Heart right ventricle (tissue), 16 donors: ENCODE measurements at places on chromosomes 1 and 21. TPM values are rescaled to one million over a fixed set of nuclear protein-coding genes. Genes with fewer than 3 reads are reported as not detected.

- DNase-seq, result no peak
Observed at GRCh38 chr1:30789388-30790255, 32.0 kb upstream of the LAPTM5 start.

DNA sequence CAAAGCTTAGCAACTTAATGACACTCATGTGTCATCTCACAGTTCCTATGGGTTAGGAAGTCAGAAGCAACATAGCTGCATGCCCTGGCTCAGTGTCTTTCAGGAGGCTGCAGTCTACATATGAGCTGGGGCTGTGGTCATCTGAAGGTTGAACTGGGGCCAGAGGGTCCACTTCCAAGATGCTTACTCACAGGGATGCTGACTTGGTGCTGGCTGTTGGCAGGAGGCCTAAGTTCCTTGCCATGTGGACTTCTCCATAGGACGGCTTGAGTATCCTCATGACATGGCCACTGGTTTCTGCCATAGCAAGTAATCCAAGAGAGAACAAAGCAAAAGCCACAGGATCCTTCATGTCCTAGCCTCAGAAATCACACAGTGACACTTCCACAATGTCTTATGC is 12.1 kb upstream of the FAM43B start:
- no peak for DNase-seq

DNA sequence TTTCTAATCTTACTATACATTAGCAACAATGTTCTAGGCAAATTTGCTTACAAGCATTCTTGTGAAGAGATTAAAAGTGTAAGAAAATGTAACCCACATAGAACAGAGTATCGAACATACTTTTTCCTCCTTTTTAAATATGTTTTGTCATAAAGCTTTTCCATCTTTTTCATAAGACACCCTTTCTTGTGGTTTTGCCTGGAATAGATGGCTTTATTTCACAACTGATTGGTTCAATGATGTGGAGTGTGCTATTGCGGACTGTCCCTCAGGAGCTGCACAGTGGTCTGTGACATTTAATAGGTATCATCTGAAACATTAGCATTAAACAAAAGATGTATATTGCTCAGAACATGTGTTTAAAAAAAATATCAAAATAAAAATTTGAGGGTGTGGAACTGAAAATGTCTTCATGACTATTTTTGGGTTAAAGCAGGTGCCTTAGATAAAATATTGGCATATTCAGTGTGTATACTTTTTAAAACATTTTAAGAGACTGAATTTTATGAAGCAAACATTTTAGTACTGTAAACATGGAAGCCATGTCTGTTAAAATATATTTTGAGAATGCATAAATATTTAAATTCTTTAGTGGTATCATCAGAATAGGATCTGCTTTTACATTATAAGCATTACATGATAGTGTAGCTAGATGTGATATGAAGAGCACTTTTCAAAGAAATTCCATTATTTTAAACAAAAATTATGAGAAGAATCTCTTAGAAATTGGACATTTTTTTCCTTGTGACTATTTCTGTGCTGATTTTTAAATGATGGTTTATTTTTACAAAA is 48.3 kb upstream of the C1orf146 start:
- no peak for DNase-seq

DNA sequence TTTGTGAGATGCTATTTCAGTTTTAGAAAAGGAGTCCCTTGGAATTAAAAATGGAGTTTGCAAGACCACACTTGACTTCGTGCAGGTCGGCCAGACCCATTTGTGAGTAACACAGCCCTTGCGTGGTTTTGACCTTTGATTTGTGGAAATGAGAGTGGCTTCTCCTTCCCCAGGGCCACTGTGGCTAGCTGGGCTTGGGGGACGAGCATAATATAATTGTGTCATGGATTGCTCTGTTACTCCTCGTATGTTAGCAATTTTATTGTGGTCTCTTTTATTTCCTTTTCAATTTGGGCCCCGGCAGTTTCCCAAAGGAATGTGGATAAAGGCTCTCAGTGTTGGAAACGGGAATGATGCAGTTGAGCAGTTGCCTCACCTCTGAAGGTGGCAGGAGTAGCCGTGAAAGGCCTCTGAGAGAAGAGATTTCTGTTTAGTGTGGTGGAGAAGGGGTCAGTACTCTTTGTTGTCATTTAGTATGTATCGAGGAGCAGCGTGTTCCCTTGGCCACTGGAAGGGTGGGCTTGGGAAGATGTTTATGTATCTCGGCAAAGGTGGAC is 194.6 kb downstream of the PBX1 start:
- no peak for DNase-seq

DNA sequence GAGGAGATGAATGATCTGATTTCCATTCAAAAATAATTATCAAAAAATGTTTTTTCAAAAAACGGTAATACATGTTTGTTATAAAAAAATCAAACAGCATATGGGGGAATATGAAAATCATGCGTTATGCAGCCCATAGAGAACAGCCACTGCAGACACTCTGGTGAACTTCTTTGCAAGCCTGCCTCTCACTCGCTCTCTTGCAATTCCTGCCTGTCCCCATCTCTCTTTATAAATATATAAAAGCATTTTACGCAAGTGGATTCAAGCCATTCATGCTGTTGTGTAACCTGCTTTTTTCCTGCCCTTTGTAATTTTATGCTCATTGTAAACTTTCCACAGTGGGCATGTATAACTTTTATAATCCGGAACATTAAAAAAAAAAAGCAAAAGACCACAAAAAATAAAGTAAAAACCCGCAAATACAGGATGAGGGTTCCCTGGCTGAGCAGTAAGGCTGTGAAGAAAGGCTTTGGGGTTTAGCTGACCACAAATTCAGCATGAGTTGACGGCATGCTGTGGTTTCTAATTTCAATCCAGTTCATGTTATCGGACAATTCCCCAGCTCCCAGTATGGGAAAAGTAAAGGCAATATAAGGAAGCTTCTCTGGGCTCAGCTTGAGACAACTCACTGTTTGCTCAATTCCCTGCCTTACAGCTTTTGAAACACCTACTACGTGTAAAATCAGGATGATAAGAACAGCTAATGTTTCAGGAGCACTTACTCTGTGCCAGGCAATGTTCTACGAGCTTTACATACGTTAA is 52.8 kb upstream of the ZBTB40 start:
- no peak for DNase-seq

GRCh38 chr1:243260221-243260880 is 4.5 kb downstream of the SDCCAG8 start:
- no peak for DNase-seq

DNA sequence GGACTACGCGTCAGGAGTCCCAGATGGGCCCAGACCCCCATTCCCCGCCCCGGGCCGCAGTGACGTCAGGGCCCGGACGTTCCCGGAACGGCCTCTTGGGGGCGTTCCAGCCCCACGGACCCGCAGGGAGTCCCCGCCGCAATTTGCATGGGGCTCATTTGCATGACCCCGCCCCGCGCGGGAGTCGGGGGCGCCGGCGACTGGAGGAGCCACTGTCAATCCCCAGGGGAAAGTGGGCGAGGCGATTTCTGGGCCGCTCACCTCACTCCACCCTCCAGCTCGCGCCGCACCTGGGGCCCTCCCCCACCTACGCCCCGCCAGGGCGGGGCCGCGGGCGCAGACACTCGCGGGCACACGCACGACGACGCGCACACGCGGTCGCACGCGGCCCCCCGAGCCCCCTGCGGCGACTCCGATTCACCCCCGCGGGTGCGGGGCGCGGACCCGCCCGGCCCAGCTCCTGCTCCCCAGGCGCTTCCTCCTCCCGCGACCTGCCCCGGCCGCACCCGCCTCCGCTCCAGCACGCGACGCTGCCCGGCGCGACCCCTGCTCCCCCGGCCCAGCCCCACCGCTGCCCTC is 13.2 kb downstream of the AGRN start:
- DNase-seq, result peak; percentile 76

DNA sequence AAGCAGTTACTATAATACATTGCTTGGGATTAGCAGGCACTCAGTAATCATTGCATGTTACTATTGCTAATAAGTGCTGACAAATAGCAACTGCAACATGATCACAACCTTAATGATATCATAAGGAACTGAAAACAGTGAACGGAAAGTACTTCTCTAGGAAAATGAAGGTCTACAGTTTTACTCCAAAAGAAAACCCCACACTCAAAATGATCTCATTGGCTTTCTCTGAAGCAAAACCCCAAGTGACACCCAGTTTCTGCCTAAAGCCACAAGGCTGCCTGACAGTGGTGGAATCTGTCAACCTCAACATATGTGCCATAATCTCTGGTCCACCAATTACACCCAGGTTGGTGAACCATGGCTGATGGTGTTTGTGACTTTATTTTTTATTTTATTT is 137.6 kb downstream of the PTGER3 start:
- DNase-seq, result no peak

DNA sequence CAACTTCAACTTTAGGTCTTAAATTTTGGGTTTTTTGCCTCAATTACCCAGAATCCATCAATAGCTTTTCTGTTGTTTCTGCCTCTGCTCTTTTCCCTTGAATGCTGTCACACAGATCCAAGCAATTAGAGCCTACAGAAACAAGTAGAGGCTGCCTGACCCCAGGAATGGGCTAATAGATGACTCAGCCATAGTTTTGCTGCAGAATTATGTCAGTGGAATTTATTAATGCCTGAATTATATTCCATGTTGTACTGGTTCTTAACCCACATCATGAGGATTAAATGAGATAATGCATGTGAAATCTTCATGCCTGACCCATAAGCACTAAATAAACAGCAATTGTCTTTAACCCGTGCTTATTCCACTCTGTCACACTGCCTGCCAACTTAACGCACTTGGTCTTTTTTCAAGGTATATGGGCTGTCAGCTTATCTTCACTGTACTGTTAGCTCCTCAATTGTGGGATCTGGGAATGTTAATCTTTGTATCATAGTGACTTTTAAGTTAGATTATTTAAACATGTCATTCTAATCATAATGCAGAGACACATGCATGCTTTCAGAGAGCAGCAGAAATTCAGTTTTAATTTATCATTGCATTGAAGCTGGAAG is 213.3 kb downstream of the ROR1 start:
- no peak for DNase-seq

- DNase-seq, result no peak
Observed at GRCh38 chr21:33264561-33264960, 1.6 kb upstream of the IL10RB start.

GRCh38 chr1:19860418-19860817 is 21.8 kb upstream of the OTUD3 start:
- DNase-seq, result no peak

- no peak for DNase-seq
Observed at GRCh38 chr1:78447086-78447485, 43.7 kb upstream of the PTGFR start.

DNA sequence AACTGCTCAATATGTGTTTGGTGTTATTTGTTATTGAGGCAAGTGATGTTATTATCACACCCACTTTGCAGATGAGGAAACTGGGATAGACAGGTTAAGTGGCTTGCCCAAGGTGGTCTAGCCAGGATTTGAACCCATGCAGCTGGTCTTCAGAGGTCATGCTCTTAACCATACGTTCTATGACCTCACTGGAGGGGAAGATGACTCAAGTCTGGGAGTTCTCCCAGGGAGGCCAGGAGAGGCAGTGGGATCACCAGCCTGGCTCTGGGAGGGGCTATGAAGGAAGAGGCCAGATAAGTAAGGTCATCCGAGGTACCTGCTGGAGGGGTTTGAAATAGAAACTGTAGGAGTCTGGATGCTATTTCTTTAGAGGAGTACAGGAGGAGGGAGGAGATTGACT is 95.3 kb downstream of the NAV1 start:
- DNase-seq, result no peak

DNA sequence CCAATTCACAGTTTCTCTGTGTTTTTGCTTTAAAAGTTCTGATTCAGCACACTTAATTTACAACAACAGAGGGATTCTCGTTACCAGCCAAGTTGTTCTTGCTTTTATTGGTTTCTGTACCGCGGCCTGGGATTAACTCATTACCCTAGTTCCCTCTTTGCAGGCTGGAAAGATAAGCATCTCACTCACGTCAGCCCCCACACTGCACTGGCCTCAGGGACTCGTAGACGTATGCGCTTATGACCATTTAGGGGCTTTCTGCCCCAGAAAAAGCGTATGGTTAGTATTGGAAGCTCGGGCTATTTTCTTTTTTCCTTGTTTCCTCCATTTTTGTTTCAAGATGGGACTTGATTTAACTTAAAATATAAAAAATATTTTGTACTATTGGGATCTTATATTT is 76.0 kb downstream of the POFUT2 start:
- no peak for DNase-seq

- no peak for DNase-seq
Observed at GRCh38 chr1:4595341-4596225, 58.8 kb upstream of the AJAP1 start.

DNA sequence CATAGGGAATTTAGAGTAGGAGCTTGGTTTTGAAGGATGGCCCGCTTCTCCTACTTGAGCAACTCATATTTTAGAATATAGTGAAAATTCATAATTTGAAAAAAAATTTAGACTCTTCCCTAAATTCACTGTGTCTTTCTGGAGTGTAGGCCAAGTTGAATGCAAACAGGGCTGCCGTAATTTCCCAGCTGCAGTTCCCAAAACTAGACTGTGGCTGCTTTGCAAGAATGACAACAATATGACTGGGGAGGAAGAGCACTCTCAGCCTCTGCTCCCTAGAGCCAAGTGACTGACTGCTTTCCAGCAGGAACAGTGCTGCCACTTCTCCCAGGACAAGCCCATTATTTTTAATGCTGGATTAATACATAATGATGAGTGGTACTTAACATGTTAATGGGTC is 209.0 kb downstream of the RHOU start:
- DNase-seq, result no peak

GRCh38 chr1:193275773-193276172 is 89.4 kb upstream of the B3GALT2 start:
- no peak for DNase-seq

GRCh38 chr1:246947255-246947654 is 15.5 kb upstream of the AHCTF1 start:
- peak; percentile 60 for DNase-seq

GRCh38 chr1:1324084-1324523 is 356 bp downstream of the INTS11 start:
- DNase-seq, result no peak

DNA sequence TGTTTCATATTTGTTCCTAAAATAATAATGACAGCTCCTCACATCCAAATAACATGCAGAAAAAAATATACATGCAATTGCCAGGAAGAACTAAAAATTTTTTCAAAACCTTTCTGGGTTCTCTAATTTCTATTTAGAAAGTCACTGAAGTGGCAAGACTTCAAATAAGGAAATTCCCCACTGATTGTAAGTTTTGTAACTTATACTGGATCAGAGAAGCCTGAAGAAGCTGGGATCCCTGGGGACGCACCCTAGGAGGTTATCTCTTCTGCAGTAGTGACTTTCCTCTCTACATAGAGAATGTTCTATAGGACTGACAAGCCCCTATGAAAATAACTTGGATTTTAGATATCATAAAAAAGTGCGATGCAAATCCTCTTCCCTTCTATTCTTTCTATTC is 182.6 kb downstream of the MRPL39 start:
- no peak for DNase-seq

- DNase-seq, result no peak
Observed at GRCh38 chr1:38533772-38534472, 325.6 kb downstream of the RRAGC start.

ECM1 gene
- 23.8 TPM for total RNA-seq

KDF1 gene
- not detected for total RNA-seq

AK4 gene
- 122 TPM for total RNA-seq

GREM2 gene
- not detected for total RNA-seq

TFAP2E gene
- total RNA-seq, result 0.24 TPM

CLCNKB gene
- 2.7 TPM for total RNA-seq

SMYD2 gene
- 221 TPM for total RNA-seq

FOXO6 gene
- total RNA-seq, result 1.8 TPM

SPRR1A gene
- total RNA-seq, result not detected

MYOC gene
- total RNA-seq, result 3.3 TPM

HHIPL2 gene
- not detected for total RNA-seq

TNFAIP8L2 gene
- total RNA-seq, result 0.39 TPM

DCDC2B gene
- total RNA-seq, result not detected

ANKRD34A gene
- total RNA-seq, result 1.3 TPM

GPR3 gene
- total RNA-seq, result 0.30 TPM
